CD4-positive, alpha-beta T cell treated with Interleukin-4 for 1 hour (primary cell): ENCODE measurements at places on chromosomes 4 and X.
A peak's percentile ranks its signal among the peaks of the same experiment; 100 is the strongest.

DNA sequence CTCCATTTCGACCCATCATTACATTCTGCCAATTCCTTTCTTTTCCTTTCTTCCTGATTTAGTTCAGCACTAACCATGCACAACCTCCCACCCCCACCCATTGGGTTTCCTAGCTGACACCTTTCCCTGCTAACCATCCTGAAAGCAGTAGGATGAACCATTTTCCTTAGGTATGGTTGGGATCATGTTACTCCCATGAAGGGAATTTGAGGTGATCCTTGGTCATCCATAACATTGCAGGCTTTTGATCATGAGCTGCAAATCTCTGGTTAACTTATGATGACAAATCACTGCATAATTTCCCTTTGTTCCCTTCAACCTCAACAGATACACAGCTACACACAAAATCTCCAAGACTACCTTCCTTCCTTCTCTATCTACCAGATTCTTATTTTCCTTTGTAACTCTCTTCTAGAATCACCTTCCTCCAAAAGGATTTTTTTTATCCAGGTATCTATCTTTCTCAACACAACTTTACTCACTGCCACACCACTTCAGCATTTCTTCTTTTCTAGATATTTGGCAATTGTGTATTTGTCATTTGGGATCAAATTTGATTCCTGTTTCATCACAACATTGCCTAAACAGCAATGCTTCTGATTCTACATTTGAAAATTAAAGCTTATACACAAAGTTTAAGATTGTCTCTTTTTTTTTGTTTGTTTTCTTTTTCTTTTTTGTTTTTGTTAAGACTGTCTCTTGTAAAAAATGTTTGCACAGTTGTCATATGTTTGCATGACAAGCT is 145.1 kb downstream of the RBM47 start:
- DNase-seq = no peak

DNA sequence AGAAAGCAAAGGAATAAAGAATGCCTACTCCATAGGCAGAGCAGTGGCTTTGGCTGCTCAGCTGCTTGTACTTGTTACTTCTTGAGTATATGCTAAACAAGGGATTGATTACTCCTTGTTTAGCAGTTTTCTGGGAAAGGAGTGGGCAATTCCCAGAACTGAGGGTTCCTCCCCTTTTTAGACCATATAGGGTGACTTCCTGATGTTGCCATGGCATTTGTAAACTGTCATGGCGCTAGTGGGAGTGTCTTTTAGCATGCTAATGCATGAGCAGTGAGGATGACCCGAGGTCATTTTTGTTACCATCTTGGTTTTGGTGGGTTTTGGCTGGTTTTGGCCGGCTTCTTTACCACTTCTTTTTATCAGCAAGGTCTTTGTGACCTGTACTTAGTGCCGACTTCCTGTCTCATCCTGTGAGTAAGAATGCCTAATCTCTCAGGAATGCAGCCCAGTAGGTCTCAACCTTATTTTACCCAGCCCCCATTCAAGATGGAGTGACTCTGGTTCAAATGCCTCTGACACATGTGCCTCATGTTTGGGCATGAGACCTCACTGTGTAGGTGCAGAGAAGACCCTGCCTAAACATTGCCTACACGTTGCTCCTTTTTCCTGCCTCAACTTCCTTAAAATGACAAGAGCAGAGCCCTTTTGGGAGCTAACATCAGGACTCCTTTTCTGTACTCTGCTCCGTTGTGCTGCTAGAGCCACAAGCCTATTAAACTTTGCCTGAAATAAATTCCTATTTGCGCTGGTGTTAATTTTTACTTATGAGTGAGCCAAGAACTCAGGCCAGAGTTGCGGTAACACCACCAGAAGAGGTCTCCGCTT is 21.0 kb upstream of the UBA6 start:
- DNase-seq = no peak

DNA sequence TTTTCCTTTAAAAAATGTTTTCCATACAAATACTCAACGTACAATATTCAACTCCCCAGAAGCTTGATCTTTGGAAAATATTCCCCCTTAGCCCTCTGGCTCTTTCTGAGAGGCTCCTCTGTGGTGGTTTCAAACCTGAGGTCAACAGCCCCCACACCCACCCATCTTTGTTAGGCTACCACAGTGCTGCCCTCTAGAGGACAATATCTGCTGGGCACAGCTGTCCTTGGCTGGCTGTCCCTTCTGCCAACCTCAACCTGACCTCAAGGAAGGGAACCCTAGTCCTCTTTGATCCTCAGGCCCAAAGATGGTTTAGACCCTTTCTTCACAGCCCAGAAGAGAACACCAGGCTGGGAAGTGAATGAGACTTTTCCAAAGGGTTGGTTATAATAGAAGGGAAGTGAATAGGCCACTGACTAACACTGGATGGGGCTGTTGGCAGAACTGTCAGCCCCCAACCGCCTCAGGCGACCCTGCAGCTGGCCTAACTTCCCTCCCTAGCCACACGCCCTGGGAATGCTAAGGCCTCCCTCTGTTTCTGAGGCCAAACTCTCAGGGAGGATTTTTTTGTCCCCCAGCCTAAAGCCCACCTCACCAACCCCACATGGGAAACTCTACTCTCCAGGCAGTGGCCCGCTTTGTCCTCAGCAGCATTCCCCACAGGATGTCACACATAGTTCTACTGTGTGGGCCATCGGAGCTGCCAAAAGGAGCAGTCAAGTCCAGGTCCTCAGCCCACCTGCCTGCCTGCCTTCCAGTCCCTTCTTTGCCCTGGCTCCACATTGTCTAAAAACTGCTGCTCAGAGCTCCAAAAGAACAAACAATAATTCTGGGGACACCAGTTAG is 34.3 kb downstream of the NYX start:
- no peak for DNase-seq

DNA sequence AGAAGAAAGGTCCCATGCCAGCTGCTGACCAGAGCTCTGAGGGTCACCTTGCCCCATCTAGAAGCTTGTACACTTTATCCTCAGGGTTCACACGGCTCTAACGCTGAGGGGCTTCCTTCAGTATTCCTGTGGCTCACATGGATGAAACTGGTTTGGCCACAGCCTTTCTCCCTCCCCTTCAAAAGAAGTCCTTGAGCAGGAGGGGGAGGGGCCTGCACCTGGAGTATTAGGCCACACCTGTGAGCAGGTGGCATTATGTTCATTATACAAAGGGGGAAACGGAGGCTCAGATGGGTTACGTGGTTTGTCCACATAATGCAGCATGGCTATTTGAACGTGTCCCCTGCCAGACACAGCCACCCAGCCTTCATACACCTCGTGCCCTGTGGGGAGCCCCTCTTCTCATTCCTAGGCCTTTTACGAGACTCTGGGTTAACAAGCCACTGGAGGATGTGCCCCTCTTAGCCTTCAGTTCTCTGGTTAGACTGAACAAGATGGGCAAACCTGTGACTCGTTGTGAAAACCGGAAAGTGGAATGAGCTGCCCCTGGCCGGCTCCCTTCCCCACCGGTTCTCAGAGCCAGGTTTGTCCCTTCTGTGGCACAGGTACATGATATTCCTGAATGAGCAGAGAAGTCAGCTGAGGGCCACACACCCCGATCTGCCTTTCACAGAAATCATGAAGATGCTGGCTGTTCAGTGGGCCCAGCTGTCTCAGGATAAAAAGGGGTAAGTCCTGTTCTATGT is 27.2 kb upstream of the JAKMIP1 start:
- DNase-seq = no peak

- no peak for DNase-seq
Observed at GRCh38 chr4:67236788-67237187, 308.5 kb downstream of the CENPC start.

GRCh38 chr4:26174027-26174426 is 146.8 kb upstream of the RBPJ start:
- DNase-seq = no peak

DNA sequence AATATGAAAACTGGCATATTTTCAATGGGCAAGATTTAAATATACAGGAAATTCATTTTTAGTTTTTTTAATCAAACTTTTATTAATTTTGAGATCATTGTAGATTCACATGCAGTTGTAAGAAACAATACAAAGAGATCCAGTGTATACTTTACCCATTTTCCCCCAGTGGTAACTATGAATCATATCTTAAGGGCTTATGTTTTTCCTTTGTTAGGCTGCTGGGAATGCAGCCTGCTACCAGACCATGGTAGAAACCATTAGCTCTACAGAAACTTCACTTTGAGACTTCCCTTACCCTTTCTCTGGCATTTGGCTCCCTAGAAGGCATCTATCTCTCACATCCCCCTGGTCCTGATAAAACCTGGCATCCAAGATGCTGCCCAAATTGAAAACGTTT is 147.6 kb upstream of the EOLA2 start:
- DNase-seq = no peak

DNA sequence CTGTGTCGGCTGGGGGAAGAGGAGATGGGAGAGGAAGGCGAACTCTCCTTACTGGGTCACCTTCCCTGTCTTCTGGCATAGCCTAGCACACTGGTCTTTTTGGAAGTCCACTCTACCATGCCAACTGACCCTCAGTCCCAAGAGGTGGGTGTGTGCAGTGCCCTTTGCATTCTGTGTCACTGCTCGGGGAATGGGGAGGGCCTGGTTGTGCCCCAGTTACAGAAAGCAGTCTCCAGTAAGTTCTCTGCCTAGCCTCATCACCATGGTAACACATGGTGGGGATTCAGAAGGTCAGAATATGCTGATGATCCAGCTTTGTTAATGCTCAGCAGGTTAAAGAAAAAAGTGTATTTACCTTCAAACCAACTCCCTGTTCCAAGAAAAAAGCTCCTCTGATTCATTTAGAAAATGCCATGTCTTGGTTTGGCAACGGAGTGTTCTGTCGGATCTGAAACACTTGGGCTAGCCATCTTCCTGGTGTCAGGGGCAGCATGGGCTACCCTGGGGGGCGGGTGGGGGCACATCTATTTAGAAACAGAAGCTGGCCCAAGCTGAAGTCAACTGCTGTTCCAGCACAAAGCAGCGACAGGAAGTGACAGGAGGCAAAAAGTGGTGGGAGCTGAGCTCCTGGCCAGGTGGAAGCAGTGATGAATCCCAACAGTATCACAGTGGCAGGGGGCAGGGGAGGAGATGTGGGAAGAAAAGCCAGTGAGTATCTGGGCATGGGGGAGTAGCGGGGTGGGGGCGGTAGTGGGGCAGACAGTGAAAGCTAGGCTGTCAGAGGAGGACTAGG is 37.0 kb downstream of the NSG1 start:
- DNase-seq = no peak

DNA sequence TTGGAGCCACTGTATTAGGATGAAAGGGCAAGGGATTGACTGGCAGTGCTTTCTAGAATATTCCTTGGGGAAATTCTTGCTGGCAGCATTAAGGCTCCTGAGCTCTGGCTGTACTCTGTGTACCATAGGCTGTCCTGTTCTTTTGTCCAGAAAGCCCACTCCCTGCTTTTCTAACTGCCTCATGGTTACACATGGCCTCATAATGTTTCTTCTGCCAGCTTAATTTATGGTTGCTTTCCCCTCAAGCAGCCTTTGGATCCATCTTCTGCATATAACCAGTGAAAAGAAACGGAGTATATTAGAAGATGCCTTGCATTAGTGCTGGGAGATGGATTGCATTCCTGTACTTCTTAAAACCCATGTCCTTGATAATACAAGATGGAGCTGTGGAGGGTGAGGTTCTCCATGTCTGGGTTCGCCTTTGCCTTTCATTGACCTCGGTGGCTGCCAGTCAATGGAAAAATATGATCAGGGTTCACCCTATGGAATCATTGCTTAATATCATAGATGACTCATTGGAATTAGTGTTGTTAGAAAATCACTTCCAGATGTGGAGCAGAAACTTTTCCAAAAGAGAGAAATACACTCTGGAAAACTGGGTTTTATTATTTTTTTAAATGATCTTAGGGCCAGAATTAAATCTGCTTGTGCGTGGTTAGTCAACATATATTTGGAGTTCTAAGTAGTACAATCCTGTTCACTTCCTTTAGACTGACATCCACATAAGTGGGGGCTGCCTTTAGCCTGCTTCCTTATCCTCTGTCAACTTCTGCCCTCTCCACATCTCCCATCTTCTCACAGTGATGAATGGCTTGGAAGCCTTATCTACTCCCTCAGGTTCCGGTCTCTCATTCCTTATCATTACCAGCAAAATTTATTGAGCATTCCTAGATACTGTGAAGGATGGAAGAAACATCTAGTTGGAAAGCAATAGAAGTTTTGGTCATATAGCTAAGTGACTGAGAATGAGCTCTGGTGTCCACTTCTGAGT is 24.9 kb downstream of the DOCK11 start:
- no peak for DNase-seq

GRCh38 chr4:13483136-13483767 is 888 bp downstream of the RAB28 start:
- peak; percentile 33 for DNase-seq

DNA sequence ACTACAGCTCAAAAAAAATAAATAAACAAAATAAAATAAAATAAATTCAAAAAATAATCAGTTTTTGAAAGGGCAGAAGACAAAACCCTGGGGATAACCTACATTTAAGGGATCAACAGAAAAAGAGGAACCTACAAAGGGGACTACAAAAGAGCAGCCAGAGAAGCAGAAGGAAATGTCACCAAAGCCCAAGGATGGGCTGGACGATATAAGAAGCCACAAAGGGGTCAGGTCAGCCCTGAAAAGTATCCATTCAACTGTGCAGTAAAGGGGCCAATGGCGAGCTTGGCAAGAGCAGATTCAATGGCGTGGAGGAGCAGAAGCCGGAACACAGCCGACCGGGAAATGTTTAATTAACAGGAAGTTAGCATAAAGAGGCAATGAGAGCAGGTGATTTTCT is 16.9 kb downstream of the ACOT9 start:
- peak; percentile 19 for DNase-seq

GRCh38 chr4:4875147-4875546 is 15.7 kb downstream of the MSX1 start:
- DNase-seq = no peak

- DNase-seq = no peak
Observed at GRCh38 chrX:10079231-10079630, 77.5 kb upstream of the CLCN4 start.

- no peak for DNase-seq
Observed at GRCh38 chr4:122170775-122171174, 18.6 kb downstream of the BLTP1 start.

GRCh38 chr4:65665771-65666523 is 4.3 kb downstream of the EPHA5 start:
- DNase-seq = no peak

- DNase-seq = peak; percentile 81
Observed at GRCh38 chr4:139734875-139735380, 69.3 kb downstream of the MGST2 start.

- DNase-seq = no peak
Observed at GRCh38 chr4:61663310-61663709, 463.2 kb downstream of the ADGRL3 start.

DNA sequence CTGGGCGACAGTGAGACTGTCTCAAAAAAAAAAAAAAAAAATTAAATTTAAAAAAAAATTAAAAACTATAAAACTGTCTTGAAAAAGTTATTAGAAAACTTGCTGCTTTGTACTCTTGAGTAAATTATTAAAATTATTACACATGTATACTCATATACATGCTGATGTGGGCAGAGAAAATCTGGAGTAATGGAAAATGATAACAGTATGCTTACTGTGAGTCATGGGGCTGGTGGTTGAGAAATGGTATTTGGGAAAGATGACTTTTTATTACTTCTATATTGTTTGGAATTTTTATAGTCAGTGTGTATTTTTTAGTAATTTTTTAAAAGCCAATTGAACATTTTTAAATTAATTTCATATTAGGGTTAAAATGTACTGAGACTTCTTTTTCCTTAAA is 7.5 kb downstream of the YY2 start:
- DNase-seq = no peak
